ENCODE measurements at places on chromosomes 13 and 19.

- no peak for DNase-seq
Measured at GRCh38 chr13:105552078-105552477, 983.4 kb downstream of the EFNB2 start.

DNA sequence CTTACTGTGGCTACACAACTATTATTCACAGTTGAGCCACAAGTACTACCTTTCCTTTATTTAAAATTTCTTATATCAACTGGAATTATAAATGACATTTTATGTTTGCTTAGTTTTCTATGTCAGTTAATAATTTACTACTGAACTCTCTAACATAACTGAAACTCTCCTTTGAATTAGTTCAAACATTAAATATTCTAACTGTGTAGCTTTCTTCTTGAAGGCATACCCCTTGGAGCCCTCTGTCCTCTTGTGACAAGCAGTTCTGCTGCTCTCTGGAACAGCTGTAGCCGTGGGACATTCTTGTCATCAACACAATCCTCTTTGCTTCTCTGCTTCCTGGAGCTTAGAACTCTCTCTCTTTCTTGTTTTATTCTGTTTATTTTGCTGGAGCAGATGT is 244.8 kb downstream of the NHLRC3 start:
- DNase-seq: no peak

- DNase-seq: no peak
Measured at GRCh38 chr19:56678205-56678604, 6.6 kb upstream of the ZNF835 start.

DNA sequence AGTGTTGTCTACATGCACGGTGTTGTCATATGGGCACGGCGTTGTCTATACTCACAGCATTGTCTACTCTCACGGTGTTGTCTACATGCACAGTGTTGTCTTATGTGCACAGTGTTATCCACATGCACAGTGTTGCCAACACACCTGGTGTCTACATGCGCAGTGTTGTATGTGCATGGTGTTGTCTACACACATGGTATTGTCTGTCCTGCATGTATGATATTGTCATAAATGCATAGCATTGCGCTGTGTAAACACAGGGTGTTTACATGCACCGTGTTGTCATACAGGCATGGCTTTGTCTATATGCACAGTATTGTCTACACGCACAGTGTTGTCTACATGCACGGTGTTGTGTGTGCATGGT is 6.8 kb downstream of the ADPRHL1 start:
- DNase-seq: no peak

GRCh38 chr13:30593001-30593400 is 24.7 kb upstream of the USPL1 start:
- DNase-seq: no peak

DNA sequence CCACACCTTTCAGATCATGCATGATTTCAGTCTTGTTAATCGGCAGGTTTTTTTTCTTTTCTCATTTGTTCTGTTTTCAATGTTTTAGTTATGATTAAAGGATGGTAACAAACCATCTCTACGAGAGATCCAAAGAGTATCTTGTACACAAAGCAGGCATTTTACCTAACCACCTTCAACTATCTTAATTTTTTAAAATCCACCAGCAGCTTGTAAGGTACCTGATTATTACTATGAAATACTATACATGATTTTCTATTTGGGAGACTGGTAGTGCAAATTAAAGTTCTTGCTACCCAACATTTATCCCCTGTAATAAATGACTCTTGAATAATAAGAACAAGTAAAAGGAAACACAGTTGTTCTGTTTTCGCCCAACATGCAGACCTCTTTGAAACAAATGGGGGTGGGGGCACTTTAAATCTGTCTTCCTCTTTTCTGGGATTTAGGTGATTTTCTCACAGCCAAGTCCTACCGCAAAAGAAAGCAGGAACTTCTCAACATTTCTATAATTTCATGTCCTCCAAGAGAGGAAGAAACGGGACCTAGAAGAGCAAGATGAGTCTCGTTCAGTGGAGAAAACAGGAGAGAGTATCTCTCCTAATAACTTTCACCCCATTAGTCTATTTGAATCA is 3.6 kb downstream of the POU4F1 start:
- no peak for DNase-seq

DNA sequence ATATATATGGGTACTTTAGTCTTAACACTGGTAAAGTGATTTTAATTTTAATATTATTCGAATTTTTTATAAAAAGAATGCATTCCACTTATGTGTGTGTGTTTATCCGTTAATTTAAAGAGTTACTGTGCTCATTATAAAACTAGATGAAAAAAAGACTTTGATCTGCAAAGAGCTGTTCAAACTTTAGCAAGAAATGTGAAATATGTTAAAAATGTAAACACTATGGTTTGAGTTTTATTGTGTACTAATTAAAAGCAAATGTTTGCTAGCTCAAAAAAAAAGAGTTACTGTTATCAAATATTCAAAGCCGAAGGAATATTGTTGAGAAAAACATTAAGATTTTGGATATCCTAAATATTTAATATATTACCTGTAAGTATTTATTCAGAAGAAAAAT is 34.5 kb downstream of the UFM1 start:
- no peak for DNase-seq
